Dermis microvascular lymphatic vessel endothelial cell (primary cell): ENCODE measurements at places on chromosomes 12 and 14. TPM values are rescaled to one million over a fixed set of nuclear protein-coding genes. Genes with fewer than 3 reads are reported as not detected.

GRCh38 chr12:88299567-88300101, 157.5 kb downstream of the TMTC3 start:
- DNase-seq: no peak

UBR7 gene
- 38.7 and 49.9 TPM in 2 replicates for total RNA-seq

CLEC9A gene
- total RNA-seq: not detected in 2 replicates

HNF1A gene
- not detected in 2 replicates for total RNA-seq

DNA sequence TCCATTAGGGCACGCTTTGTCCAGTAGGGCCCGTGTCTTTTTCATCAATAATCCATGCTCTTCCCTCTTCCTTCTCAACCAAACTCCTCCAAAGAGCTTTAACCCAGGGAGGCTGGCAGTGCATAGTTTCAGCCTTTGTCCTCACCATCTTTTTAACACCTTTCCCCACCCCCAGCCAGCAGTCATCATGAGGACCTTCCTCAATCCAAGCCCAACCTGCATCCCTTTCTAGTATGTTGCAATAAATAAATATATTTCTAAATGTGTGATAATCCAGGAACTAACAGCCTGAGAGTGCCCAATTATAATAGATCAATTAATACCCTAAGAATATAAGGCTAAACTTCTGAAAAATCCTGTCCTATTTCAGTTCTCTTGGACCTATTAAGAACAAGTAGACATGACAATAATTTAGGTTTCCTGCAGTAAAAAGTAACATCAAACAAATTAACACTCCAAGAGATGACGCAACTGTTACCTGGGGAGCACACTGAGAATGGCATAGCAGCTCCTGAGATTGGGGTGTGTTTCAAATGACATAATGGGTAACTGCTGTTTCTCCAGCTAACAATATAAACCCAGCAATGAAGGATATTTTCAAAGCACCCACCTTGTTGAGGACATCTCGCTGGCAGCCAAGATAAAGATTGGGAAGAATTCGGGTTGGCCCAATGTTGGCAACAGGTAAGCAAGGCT, 62.6 kb downstream of the DUSP16 start:
- no peak for DNase-seq

DPPA3 gene
- not detected in 2 replicates for total RNA-seq

C12orf50 gene
- total RNA-seq: under 0.01 TPM in 1 of 2 replicates, not detected in the other

CIDEB gene
- total RNA-seq: 1.5 and 2.4 TPM in 2 replicates

LRP6 gene
- total RNA-seq: 36.2 and 59.9 TPM in 2 replicates

GRCh38 chr12:123227581-123228258, 5.2 kb downstream of the MPHOSPH9 start:
- DNase-seq: no peak

- peak; percentile 22 for DNase-seq
These were observed 46.7 kb downstream of the TGFB3 start for GRCh38 chr14:75934998-75935628.

TTC8 gene
- total RNA-seq: 9.6 and 11.8 TPM in 2 replicates

DNA sequence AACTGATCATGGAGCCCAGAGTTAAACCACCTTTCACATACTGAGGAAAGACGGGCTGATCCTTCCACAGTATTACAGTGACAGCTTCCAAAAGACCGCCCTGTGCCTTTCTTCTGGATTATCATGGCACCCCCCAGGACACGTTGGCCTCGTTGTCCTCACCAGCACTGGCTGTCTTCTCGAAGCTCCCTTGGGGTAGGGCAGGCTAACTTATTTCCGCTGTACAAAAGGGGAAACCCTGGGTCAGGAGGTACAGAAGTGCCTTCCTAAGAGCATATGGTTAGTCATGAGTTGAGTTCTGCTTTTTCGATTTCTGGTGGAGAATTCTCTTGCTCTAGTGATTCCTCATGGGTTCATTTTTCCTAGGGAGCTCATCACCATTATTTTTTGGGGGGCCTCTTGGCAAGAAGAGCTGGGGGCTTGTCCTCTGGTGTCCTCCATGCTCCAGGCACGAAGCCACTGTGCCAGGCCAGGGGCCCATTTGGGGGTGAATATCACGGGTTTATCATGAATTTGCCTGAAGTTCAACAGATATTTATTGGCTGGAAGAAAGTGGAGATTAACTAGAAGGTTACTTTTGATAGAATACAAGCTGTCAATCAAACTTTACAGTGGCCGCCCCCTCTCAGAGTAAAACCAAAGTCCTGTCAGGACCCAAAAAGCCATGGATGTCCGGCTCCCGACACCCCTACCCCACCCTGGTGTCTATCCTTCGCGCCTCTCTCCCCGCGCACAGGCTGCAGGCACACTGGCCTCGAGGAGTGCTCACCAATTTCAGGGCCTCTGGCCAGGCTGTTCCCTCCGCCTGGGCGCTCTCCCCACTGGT, 8.8 kb upstream of the TRAF3 start:
- no peak for DNase-seq

DNA sequence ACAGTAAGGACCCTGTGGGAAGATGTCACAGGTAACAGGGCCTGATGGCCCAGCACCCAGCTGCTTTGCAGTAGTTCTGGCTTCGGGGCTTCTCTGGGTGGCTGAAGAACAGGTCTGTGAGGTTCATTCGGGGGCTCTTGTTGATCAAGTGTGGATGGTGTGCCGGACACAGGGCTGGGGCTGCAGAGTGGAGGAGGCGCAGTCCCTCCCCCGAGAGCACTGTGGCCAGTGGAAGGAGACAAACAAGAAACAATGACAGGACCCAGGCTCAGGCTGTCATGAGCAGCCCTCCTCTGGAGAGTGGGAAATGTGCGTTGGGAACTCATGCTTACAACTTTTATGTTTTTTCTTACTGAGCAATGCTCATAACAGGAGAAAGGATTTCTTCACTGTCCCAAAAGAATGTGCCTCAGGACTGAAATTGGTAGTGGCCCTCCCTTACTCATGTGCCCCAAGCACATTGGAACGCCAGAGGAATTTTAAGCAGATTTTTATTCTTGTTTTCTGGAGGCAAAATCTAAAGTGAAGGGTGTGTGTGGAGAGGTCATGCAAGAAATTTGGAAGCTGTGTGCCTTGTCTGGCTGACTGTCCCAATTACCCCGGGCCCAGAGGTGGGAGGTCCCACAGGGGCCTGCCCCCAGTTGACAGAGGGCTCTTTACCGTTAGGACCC, 233.8 kb downstream of the CACNA1C start:
- DNase-seq: no peak

A2M gene
- total RNA-seq: 13.5 and 24.3 TPM in 2 replicates

- DNase-seq: no peak
These were observed 8.3 kb upstream of the CALCOCO1 start for GRCh38 chr12:53735556-53735955.

GRCh38 chr14:61461808-61462275, 140.5 kb downstream of the PRKCH start:
- peak; percentile 76 for DNase-seq

DNA sequence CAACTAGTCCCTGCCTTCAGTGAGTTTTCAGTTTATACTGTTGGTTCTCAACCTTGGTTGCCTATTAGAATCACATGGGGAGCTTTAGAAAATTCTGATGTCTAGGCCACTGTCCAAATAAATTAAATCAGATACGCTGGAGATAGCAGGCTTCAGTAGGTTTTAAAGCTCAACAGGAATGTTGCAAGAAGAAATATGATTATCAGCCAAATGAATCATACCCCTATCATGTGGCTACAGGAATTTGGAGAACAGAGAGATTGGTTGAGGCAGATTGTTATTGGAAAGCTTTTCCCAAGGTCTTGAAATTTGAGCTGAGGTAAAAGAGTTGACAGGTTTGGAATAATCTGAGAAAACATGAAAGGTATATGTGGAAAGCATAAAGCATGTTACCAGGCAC, 125.3 kb downstream of the WIF1 start:
- no peak for DNase-seq

GRCh38 chr12:4228122-4228580, 45.4 kb upstream of the CCND2 start:
- DNase-seq: no peak

- no peak for DNase-seq
These were observed 45.3 kb downstream of the IFNG-AS1 start for GRCh38 chr12:68034567-68034966.

- peak; percentile 82 for DNase-seq
These were observed 10.1 kb upstream of the RAB35 start for GRCh38 chr12:120126635-120127005.

RNF212B gene
- total RNA-seq: not detected in 2 replicates

PPP2R3C gene
- total RNA-seq: 30.2 and 40.3 TPM in 2 replicates

GRCh38 chr14:77623201-77623600, 6.8 kb upstream of the SPTLC2 start:
- DNase-seq: no peak

C1QL4 gene
- total RNA-seq: not detected in 2 replicates

DNA sequence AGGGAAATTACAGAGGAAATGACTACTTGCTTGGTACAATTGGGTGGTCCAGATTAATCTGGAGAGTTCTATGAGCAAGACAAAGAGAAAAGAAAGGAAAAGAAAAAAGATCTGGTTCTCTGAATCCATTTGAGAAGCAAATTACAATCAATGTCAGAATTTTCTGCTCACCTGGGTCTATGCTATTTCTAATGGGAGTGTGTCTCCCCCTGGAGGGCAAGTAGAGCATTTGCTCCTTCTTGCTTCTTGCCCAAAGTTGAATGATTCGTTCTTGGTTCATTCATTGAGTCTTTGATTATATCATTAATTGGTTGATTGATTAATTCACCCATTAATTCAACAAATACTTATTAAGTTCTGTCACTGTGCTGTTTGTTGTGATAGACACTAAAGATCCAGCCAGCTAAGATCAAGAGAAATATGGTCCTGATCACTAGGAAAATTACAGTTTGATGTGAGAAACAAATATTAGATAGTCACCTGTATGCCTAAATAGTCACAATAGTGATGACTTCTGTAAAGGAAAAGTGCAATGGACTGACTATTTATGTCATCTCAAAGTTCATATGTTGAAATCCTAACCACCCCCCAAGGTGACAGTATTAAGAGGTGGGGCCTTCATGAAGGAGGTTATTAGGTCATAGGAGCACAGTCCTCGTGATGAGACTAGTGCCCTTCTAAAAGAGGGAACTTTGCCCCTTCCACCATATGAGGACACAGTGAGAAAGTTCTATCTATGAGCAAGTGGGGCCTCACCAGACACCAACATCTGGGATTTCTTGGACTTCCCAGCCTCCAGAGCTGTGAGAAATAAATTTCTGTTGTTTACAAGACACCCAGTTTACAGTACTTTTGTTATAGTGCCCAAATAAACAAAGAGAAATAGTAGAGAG, 8.0 kb upstream of the ASB8 start:
- peak; percentile 72 for DNase-seq

PLXNC1 gene
- under 0.01 and 0.13 TPM in 2 replicates for total RNA-seq

CACNA1C gene
- 0.38 and 0.51 TPM in 2 replicates for total RNA-seq

DNA sequence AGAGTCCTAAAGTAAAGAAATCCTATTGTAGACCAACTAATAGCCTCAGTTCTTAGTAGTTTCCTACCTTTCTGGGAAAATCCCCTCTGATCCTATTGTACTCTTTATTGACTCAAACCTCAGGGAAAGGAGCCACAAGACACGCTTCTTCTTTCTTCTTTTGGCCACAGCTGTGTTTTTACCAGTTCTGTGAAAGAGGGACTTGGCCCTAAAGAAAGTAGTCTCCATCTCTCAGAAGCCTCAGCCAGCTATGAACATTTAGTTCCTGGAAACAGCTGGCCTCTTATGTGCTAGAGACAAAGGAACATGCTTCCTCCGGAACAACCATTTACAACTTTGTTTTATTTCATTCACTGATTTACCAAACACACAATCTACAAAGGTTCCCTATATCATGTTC, 66.1 kb upstream of the ARID2 start:
- DNase-seq: no peak

GRCh38 chr12:2510045-2510444, 284.7 kb upstream of the FKBP4 start:
- DNase-seq: no peak

- peak; percentile 41 for DNase-seq
These were observed 26.4 kb upstream of the GPR132 start for GRCh38 chr14:105091517-105092170.

INSM2 gene
- total RNA-seq: not detected in 2 replicates

DNA sequence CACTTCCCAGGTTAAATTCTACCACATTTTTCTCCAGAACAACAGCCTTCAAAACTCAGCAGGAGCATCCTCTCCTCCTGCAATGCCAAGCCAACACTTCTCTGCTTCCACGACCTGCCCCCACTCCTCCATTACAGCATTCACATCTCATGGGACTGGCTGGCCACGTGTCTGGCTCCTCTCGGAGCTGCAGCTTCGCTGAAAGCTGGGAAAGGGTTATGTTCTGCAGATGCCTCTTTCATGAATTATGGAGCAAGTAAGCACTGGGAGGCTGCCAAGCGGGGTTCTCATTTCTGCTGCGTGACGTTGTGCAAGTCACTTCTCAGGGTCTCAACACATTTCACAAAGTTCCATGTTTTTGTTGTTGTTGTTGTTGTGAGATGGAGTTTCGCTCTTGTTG, 142.2 kb upstream of the RFLNA start:
- no peak for DNase-seq

- no peak for DNase-seq
These were observed 180.5 kb downstream of the PRKCH start for GRCh38 chr14:61501714-61502458.

OR6C70 gene
- not detected in 2 replicates for total RNA-seq

- DNase-seq: no peak
These were observed 553.7 kb upstream of the LMO3 start for GRCh38 chr12:17159506-17160300.
